ENCODE measurements at places on chromosomes 5 and 9. TPM values are rescaled to one million over a fixed set of nuclear protein-coding genes. Genes with fewer than 3 reads are reported as not detected.

The GZMA gene
- total RNA-seq = not detected

The NUDT2 gene
- 17.5 TPM for total RNA-seq

The F2RL2 gene
- not detected for total RNA-seq

The C5orf58 gene
- total RNA-seq = 0.79 TPM

The VPS13A gene
- total RNA-seq = 102 TPM
